ENCODE measurements at places on chromosomes 16 and 17. TPM values are rescaled to one million over a fixed set of nuclear protein-coding genes. Genes with fewer than 3 reads are reported as not detected.

Gene CD79B
- 4.6 TPM for total RNA-seq

Gene RSKR
- 6.7 TPM for total RNA-seq

Gene SHBG
- total RNA-seq, result 0.74 TPM

Gene EVPLL
- total RNA-seq, result not detected

Gene ANKRD40CL
- total RNA-seq, result not detected

Gene NPIPA2
- 3.6 TPM for total RNA-seq

Gene ZNF287
- 9.9 TPM for total RNA-seq

Gene CCL7
- total RNA-seq, result not detected

Gene TEX14
- total RNA-seq, result 0.19 TPM
